Endothelial cell (in vitro differentiated cells): ENCODE measurements at places on chromosomes 3 and 15.

DNA sequence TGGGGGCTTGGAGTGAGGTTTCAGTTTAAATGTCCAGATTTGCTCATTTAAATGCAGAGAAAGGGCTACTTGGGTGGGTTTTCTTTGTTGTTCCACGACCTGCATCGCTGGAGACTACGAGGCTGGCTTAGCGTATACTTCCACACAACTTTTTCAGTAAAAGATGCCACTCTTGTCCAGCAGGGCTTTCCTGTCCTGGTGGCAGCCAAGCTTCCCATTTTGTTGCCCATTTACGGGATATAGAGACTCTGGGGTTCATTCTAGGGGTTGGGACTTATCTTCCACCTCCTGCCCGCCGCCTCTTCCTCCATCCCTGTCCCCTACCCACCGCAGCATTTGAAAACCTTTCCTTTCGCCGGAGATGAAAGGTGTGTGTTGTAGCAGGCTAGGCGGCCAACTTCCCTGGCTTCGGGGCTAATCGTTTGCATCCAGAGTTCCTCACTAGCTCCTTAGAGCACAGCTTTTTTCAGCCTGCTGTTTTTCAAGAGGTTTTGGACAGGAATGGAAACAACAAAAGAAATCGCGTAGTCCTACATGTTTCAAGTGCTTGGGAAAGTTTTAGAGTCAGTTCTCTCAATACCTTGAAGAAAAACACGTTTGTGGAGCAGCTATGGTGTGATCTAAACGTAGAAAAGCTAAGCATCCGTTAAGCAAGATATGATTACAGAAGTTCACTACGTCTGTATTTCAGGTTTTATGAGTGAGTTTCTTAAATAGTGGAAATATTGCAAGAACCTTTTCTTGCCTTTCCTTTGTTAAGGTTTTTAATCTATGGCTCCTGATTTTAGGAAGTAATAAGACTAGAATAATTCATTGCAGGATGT, 843 bp downstream of the CHRNA5 start:
- DNase-seq, result no peak

DNA sequence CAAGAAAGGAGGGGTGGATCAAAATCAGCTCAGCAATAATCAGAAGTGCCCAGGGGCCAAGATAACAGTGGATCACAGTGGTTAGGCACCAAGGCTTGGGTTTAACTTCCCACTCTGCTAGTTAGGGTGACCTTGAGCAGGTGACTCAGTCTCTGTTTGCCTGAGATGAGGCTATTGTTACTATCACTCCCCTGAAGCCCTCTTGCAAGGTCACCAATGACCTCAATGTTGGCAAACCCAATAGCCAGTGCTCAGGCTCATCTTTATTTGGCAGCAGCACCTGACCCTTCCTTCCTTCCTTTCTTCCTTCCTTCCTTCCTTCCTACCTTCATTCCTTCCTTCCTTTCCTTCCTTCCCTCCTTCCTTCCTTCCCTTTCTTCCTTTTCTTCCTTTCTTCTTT, 102.4 kb upstream of the HACD2 start:
- no peak for DNase-seq

DNA sequence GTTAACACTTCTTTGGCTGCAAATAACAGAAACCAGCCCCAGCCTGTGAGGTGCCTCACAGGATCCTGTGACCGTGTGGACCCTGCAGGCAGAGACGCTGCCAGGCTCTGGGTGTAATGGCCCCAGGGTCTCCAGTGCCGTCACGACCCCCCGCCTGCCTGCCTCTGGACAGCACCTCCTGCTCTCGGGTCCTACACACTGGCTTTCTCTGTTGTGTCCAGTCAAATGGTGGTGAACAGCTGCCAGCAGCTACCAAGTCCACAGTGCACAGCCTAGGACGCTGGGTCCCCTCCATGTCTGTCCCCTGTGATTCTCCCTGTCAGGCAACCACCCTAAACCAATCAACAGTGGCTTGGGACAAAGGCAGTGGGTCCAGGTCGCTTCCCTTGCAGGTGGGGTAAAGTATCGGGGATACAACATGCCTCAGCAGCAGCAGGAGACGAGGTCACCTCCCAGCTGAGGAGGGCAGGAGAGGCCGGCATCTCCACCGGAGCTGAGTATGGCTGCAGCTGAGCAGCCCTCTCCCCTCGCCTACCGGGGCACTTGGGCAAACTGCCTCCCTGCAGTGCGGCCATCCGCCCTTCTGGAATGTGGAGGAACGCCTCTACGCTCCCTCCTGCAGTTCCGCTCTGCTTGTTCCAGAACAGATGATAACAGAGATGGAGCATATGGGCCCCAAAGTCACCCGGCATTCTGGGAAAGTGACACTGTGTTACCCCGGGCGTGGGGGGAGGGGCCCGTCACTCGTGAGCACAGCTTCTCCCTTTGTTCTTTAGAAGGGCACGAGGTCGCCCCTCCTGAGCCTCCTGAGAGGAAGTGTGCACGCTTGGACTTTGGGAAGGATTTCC, 21.1 kb upstream of the SKOR1 start:
- DNase-seq, result no peak

GRCh38 chr15:52143873-52144272, 31.3 kb upstream of the BCL2L10 start:
- DNase-seq, result no peak

GRCh38 chr3:141427764-141428163, 59.1 kb upstream of the RASA2 start:
- no peak for DNase-seq
